RWPE1 (cell line): ENCODE measurements at places on chromosomes 1 and 21.
A peak's percentile ranks its signal among the peaks of the same experiment; 100 is the strongest.

- DNase-seq, result no peak
Observed at GRCh38 chr1:235637756-235638534, 11.6 kb downstream of the GNG4 start.

GRCh38 chr1:2534687-2535441 lies 4.8 kb upstream of the HES5 start:
- peak; percentile 91 for DNase-seq

GRCh38 chr1:234559152-234559901 lies 50.7 kb downstream of the IRF2BP2 start:
- DNase-seq, result no peak

- DNase-seq, result no peak
Observed at GRCh38 chr1:218980881-218981280, 192.8 kb upstream of the LYPLAL1 start.

- DNase-seq, result no peak
Observed at GRCh38 chr1:163298365-163298764, 23.4 kb upstream of the NUF2 start.

GRCh38 chr1:86100401-86100800 lies 56.2 kb downstream of the COL24A1 start:
- DNase-seq, result no peak

DNA sequence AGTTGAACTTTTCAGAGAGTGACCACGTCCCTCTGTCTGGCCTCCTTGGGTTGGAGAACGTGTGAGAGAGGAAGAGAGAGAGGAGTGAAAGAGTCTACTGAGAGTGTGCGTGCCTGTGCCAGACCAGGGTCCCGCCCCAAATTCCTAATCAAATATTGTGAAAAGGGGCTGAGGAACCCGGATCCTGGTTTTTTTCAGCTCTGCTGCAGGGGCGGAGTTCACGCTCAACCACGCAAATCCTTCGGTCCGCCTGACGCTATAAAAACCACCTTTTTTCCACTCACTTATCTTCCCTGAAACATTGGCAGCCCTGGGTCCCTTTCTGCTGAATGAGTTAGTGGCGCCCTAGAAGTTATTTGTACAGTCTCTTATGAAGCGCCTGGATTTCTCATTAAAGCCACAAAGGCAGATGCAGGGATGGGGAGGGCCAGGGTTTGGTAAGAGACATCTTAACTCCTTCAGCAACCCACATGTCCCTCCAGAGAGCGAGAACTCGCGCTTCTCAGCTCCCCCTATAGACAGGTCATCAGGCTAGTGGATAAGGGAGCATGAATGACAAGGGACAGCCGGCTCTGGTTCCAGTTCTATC lies at the start of gene FMOD:
FMOD (minus strand) TSS at position 86 of the 589 bp plus-strand sequence. CDS start 2,852 bp downstream, outside the sequence.
- DNase-seq, result no peak

GRCh38 chr1:147046189-147046862 lies 108.2 kb downstream of the NBPF12 start:
- no peak for DNase-seq

GRCh38 chr21:15065392-15066122 lies 757 bp upstream of the NRIP1 start:
- DNase-seq, result peak; percentile 34

GRCh38 chr1:240709676-240710075 lies 97.7 kb upstream of the GREM2 start:
- no peak for DNase-seq

DNA sequence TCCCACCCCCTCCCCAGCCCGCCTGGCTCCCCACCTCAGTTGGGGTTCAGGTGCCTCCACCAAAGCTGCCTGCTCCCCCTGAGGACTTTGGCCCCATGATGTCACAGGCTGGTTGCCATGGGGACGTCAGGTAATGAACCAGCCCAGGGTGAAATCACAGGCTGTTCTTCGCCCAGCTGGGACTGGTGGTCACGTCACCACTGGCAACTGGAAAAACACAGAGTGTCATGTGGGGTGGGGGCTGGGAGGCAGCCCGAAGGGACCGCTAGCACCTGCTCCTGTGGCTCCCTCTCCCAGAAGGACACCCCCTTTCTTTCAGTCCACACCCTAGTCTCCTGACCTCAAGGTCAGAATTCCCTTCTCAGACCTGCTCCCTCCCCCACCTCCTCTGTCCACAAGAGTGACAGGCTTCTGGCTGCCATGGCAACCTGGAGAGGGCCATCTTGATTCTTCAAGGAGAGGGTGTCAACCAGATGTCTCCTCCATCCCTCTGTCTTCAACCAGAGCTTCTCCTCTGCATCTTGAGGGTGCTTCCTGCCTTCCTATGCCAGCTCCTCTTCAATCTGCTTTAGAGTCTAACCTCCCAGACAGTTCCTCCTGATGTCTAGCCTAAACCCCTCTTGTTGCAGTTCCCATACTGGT lies 6.2 kb downstream of the FAM131C start:
- no peak for DNase-seq

GRCh38 chr21:45163413-45164123 lies 89.2 kb downstream of the ADARB1 start:
- no peak for DNase-seq

DNA sequence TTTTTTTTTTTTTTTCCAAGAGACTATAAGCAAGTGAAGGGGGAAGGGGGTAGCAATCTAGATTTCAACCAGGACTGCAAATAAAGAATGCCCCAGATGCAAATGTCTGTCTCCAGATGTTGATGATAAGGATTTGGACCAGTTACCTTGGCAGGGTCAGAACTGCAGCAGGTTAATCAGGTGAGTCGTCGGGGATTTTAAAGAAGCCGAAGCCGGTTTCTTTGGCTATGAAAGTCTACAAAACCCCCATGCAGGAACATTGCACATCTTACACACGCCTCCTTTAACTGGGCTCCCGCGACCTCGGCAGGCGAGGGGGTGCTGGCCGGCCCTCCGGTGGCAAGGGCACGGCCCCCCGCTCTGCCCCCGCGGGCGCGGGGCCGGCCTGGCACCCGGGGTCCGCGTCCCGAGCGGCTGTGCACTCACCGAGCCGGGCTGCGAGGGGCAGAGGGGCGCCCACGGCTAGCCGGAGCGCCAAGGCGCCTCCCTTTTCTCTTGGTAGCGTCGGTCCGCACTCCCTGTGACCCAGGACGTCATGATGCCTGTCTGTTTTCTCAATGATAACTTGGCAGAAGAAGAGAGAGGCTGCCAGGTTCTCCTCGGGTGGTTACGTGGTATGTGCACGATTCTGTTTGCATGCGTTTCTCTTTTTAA lies 366.3 kb upstream of the ESRRG start:
- peak; percentile 34 for DNase-seq

DNA sequence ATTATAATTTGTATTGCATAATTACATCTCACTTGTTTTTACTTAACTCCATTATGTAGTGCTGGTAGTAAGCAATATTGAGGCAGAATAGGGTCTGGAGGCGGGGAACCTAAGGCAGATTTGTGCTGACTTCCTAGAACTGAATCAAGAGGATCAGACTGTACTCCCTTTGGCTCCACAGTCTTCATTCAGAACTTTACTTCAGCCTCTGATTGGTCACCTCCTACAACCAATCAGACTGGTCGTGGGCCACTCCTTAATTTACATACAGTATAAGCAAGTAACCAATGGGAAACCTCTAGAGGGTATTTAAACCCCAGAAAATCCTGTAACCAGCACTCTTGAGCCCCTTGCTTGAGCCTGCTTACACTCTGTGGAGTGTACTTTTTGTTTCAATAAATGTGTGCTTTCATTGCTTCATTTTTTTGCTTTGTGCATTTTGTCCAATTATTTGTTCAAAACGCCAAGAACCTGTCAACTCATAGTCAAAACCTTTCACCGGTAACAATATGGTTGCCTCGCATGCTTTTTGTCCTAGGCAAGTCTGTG lies 31.6 kb downstream of the ZBTB8OS start:
- no peak for DNase-seq

DNA sequence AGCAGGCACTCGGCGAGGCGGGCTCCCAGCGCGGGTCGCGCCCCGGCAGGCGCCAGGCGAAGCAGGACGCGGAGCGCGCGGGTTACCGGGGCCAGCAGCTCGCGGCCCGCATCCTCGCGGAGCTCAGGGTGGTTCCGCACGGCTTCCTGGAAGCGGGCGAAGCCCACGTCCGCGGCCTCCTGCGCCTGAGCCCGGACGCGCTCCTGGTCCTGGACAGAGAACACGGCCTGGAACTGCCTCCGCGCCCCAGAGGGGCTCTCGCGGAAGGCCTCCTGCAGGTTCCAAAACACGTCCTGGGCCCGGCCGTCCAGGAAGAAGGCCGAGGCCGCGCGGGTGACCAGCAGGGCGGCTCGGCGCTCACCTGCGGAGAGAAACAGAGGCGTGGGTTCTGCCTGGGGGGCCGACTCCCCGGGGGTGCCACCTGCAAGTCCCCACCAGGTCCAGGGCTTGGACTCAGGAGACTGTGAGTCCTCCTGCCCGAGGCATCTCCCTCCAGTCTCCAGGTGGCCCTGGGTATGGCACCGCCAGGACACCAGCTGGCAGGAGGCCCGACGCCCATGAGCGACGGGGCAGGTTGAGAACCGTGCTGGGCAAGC lies 11.4 kb downstream of the TTC34 start:
- DNase-seq, result no peak

DNA sequence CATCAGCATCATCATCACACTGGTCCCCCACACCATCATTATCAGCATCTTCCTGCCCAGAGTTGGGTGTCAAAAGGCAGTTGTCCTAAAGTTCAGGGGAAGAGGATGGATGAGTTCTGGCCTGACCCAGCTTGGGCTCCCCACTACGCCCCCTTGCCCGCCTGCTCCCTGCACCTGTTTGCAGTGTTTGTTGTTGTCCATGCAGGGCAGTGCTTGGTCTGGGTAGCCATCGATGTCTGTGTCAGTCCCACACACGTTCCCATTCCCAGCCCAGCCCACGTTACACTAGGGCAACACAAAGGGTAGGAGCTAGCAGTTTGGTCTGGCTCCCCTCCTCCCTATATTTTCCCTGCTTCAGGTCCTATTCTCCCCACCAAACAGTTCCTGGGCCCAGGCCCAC lies 6.8 kb downstream of the THBS3 start:
- DNase-seq, result no peak

- DNase-seq, result no peak
Observed at GRCh38 chr1:88890791-88891317, 513 bp downstream of the GTF2B start.

DNA sequence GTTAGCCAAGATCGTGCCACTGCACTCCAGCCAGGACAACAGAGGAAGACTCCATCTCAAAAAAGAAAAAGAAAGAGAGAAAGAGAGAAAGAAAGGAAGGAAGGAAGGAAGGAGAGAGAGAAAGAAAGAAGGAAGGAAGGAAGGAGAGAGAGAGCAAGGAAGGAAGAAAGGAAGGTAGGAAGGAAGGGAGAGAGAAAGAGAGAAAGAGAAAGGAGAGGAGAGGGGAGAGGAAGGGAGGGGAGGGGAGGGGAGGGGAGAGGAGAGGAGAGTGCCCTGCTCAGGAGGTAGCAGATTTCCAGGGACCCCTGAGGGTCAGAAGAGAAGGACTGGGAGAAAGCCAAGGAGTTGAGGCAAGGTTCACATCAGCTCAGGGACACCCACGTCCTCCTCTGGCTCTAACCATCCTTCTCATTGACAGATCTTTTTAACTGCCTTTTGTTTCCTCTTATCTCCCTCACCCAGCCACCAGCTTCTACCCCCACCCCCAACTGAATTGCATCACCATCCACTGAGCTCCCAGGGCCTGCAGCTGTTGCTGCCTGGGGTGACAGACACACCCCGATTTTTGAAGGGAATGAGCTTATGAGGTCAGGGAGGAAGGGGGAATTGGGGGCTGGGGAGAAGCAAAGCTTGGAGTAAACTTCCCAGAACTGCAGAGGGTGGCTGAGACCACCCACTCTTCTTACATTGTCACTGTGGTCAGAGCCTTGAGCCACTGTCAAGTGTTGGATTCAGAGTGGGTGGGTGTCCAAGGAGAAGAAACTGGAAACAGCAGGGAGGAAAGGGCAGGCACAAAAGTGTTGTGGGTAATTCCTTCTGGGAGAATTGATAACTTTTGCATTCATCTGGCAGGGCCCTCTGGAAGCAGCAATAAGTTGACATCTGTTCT lies 91.6 kb downstream of the GLUL start:
- DNase-seq, result peak; percentile 20

GRCh38 chr1:77977989-77978292 lies 931 bp downstream of the FUBP1 start:
- DNase-seq, result no peak

DNA sequence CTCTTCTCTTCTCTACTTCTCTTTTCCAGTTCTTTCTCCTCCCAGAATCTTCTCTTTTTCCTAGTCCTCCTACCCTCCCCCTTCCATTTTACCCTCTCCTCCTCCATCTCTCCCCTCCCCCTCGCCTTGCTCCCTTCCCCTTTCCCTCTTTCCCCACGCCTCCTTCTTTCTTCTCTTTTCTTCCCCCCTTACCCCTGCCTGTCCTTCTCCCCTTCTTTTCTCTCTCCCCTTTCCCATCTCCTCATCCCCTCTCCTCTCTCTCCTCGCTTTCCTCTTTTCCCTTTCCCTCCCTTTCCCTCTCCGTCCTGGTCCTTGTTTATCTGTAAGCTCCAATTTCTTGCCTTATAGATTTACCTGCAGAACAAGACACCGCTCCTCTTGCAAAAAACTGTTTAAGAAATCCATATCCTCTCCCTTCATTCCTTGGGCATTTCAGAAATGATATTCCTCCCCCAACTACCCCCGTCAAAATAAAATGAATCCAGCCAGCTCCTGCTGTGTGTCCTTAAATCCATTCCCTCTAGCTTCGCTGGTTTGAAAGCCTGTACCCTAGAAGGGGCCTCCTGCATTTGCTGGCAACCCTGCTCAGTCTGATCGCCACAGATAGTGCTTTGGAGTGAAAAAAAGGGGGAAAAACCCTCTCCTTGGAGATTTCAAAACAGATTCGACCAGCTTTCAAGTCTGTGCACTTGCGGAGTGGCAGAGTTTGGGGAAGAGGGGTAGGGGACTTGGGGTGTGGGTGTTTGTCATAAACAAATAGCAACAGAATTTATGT lies 89.4 kb downstream of the PAPPA2 start:
- DNase-seq, result no peak

DNA sequence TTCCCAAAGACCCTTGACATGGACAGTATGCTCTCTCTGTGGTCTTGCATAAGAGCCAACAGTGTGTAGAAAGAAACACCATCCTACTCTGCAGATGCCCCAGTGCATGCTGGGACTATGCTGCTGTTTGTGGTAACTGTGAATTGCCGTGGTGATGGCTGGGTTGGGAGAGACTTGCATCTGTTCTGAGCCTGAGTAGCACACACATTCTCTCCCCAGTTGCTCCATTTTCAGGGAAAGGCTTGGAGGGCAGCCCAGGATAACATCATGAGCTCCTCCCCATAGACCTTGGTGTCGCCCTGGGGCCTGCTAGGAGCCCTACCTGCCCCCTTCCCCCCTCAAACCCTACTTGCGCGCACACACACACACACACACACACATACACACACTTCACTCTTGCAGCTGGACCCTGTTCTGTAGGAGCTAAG lies 120.9 kb upstream of the IPO9 start:
- DNase-seq, result no peak

DNA sequence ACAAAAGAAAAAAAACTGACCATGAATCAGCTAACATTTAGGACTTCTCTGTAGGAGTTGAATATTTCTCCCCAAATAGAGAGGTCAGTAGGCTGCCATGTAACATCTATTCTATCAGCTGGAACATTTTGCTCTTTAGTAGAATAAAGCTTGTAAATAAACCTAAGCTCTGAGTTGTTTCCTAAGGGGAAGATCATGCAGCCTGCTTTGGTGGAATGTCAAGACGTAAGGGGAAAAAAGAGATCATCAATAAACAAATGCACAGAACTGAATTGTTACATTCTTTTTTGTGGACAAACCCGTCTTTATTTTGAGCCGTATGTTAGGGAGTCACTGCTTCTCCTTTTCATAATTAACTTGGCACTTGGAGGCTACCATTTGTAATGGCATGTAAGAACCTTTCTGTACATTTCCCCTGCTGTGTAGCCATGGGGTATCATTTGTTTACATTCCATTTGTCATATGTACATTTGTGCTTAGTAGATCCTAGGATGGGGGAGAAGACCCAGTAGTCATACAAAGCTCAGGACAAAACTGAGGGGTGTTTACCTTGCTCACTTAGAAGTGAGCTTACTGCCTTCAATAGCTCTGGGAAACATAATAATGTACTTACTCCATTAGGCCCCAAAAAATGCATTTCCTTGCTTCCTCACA lies 10.8 kb upstream of the PALMD start:
- no peak for DNase-seq
